ENCODE measurements at places on chromosomes 5 and 9.

DNA sequence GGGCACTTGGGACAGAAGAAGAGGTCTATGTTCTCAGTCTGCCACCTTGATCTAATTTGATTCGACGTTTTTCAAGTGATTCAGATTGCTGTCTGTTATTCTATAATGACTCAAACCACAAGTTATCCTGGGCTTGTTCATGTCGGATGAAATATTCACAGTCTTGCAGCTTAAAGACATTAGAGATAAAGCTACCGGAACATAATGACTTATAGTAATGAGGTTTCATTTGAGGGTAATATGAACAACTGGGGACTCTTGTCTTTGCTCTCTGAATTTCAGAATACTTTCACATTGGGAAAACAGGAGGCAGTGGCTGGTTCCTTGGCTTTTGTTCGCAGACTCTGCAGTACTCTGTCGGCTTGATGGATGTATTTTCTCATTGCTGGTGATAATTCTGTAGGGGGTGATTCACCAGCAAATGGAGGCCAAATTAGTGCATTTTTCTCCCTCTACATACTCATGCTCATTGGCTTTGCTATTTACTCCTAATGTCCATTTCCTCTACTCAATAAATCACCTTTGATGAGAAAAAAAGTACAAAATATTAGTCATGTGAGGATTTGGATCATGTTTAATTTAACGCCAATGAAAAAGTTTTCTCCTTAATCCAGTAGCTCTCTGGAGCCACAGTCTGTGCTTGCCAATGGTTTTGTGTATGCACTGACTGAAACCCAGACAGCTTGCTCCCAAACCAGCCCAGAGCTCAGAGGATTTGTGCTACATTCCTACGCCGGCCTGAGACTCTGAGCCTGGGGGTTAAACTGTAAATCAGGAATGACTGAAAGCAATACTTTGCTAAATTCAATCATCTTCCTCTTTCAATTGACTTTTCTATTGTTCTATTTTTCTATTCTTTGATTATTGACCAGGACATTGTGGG is 154.7 kb upstream of the ANKH start:
- no peak for DNase-seq

- DNase-seq = no peak
Observed at GRCh38 chr9:86594724-86595123, 240.5 kb upstream of the TUT7 start.

DNA sequence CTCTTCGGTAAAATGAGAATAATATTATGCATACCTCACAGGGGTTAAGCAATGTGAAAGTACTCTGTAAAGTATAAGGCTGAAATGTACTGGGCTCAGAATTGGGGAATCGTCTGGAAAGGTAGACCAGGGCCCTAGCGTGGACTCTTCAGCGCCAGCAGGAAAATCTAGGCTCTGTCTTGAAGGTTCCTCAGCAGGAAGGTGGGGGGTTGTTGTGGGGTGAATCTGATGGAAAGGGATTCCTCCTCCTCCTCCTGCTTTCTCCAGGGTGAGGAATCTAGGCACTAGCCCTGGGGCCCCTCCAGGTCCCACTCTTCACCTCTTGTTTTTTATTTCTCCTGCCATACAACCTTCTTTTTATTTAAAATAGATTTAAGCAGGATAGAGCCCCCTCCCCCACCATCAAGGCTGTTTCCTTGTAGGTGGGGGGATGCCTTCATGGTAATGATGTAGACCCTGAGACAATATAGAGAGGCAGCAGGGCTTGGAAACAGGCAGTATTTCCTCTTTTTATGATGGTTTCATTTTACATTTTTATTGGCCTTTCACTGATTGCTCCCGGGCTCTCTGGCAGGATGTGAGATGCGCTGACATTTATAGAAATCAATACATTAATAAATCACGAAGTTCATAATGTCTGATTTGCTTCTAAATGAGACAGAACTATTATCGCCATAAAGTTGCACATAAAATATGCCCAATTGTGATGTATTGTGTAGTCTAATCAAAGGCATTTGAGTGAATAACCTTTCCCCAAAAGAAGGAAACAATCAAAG is 78.9 kb upstream of the GABRP start:
- DNase-seq = no peak

DNA sequence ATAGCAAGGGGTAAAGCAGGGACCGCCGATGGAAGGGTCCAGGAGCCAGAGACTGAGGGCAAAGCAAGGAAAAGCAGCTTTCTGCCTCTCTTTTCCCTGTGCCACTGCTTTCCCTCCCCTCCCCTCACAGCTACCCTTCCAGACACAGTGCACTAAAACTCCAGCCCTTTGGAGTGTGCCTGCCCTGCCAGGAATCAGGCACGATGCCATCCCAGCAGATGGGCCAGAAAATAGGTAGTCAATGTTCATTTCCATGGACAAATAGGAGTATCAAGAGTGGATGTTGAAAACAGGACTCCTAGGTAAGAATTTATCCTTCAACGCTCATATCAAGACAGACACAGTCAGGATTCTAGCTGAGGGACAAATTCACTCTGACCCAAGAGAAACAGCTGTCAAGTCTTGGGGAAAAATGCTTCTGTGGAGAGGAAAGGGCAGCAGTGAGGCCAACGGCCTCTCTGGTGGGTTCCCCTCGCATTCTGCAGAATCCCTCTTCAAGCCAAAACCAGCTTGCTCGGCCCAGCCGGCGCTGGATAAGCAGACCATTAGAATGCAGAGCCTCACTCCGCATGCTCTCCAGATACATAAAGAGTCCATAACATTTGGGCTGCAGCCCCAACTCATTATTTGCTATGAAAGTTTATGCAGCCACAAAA is 138.0 kb downstream of the CAAP1 start:
- DNase-seq = no peak

- DNase-seq = peak; percentile 70
Observed at GRCh38 chr9:133992780-133993634, 883 bp upstream of the VAV2 start.

DNA sequence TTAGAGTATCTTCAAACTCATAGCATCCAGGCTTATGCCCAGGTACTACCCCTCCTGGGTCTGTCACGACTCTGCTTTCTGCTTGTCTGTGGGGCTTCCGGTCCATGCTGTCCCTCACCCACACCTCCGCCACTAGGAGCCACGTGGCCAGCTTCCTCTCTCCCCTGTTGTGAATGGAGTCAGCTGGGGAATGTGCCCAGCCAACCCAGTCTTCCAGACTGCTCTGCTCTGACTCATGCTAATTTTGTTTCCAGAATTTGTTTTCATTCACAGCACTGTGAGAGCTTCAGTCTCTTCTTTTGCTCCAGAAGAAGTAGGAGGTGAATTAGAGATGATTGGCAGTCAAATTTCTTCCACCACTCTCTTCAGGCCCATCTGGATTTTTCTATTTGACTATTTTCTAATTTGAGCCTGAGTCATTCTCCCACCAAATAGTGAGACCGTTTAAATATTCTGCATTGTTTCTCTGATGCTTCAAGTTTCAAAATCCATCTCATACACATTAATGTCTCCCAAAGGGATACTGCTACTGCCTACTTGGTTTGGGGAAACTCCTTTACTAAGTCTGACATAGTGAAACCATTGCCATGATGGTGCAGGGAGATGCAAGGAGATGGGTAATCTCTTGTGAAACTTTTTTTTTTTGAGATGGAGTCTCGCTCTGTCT is 424.1 kb upstream of the KIF2A start:
- DNase-seq = no peak

- DNase-seq = no peak
Observed at GRCh38 chr9:108360304-108360703, 495.5 kb downstream of the ACTL7B start.

DNA sequence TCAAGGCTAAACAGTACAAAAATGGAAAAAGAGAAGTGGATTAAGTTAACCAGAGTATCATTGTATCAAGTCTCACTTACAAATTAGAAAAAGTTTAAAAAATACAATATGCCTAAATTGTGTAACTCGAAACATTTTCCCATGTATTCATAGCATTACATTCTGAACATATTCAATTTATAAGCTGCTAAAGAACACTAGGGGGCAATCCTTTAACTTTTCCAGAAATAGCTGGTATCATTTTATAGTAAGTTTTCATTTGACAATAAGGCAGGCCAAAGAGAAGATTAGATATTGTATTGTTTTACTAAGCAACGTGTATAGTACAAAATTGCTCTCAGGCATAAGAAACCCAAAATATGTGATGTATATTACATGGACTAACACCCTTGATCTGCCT is 234.6 kb downstream of the ADGRV1 start:
- DNase-seq = no peak

DNA sequence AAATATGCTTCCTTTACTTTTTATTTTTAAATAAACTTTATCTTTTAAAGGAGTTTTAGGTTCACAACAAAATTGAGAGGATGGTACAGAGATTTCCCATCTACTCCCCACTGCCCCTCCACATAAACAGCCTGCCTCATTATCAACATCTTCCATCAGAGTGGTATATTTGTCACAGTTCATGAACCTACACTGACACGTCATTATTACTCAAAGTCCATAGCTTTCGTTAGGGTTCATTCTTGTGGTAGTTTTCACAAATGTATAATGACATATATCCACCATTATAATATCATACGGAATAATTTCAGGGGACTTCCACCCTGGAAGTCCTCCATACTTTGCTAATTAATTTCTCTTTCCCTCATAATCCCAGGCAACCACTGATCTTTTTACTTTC is 204.9 kb downstream of the SMARCA2 start:
- DNase-seq = no peak

DNA sequence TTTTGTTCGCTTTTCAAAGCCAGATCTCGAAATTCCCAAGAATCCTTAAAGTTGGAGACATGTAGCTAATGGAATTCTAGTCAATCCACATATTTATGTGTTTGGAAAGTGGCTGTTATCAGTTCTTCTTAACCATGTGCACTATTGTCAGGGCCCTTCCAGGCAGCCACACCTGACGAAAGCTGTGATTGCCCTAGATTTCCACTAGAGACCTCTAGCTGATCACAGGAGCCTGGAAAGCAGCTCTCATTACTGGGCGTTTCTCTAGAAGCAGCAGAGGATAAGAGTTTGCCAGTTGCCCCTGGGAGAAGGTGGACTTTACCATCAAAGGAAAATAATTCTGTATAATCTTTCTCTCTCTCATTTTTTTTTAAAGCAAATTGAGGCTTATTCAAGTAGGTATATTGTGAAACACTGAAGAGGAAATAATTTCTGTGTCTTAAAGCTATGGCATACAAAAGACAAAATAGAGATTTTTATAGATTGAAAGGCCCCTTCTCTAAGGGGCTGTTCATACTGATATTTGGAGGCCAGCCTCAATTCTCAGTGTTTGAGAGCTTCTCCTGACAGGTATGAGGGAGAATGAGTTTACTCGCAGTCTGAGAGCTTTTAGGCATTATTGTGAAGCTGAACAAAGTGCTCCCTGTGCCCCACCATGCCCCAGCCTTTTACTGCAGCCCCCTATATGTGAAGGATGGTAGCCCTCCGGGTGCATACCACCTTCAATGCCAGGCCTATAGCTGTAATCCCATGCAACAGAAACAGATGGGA is 405.4 kb upstream of the ACTBL2 start:
- no peak for DNase-seq

- no peak for DNase-seq
Observed at GRCh38 chr9:134824583-134824982, 56.0 kb upstream of the FCN2 start.

DNA sequence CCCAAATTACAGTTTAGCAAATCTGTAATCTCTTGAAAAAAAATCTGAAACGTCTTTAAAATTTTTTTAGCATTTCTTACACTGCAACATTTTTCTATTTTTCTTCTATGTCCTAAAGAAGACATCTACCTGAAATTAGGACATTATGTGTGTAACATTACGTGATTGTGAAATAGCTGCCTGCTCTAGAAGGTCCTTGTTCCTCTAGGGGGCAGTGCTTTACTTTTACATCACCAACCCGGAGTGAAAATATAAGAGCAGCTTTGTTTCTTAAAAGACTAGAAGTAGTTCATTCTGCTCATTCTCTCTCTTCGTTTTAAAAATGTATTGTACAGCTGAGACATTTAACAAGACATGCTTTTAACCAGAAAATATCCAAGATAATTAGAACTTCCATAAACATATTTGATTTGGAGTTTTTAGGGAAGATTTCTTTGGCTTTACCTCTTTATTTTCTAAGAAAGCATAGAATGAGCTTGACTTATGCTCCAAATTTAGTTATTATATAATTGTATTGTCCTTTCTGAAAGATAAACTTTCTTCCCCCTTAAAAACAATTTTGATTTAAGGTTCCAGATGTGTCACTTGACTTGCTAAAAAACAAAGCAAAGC is 48.1 kb upstream of the RIOK2 start:
- no peak for DNase-seq

- DNase-seq = no peak
Observed at GRCh38 chr5:67347821-67348220, 151.2 kb upstream of the CD180 start.

GRCh38 chr5:3139499-3139931 is 388.0 kb upstream of the IRX2 start:
- no peak for DNase-seq

DNA sequence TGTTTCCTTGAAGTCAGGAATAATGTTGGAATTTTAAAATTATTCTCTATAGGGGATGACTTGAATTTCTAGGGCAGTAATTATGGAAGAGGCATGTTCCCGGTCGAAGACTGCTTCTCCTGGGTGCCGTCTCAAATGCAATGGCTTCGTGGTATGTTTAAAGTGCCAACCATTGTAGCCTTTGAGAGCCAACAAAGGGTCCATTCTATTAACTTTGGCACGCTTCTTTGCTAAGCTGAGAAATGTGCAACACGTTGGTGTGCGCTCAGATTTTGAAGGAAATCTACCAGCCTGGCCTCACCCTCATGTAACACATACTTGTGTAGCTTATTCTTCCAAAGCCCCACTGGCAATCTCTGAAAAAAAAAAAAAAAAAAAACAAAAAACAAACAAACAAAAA is 221.2 kb upstream of the ANKH start:
- DNase-seq = no peak

- DNase-seq = no peak
Observed at GRCh38 chr5:945691-946551, 53.2 kb downstream of the TRIP13 start.

- no peak for DNase-seq
Observed at GRCh38 chr5:171272996-171273970, 35.8 kb upstream of the TLX3 start.

DNA sequence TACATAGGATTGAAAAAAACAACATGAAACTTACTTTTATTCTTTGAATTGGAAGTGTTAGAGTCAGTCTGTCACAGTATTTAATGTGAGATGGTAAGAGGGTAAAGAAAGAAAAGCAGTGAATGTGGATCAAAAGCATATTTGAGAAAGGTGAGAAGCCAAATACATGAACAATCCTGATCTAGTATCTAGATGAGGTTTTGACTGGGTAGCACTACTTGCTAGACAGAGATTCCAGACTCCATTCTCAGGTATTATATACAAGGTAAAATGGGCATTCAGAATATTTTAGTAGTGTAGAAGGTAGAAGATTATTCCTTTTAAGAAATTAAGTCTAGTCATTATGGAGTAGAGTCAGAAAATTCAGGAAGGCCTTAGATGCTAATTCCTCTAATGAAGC is 62.2 kb downstream of the SLC38A9 start:
- DNase-seq = no peak

DNA sequence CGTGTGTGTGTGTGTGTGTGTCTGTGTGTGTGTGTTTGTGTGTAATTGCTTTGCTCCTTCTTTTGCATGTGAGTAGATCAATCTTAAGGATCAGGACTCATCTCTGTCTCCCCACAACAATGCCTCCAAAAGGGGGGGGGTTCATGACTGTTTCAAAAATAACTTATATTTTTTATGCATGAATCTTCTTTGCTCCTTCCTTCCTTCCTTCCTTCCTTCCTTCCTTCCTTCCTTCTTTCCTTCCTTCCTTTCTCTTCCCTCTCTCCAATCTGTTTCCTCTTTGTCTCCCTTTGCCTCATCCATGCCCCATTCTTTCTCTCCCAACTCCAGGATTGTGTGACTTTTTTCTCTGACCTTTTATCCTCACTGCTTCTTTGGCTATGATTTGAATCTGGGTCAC is 126.4 kb upstream of the OSMR start:
- DNase-seq = no peak

GRCh38 chr9:38301376-38302106 is 91.0 kb upstream of the ALDH1B1 start:
- no peak for DNase-seq

Measured in T-helper 9 cell (primary cell).